ENCODE measurements at places on chromosomes 12 and 14. TPM values are rescaled to one million over a fixed set of nuclear protein-coding genes. Genes with fewer than 3 reads are reported as not detected.

DNA sequence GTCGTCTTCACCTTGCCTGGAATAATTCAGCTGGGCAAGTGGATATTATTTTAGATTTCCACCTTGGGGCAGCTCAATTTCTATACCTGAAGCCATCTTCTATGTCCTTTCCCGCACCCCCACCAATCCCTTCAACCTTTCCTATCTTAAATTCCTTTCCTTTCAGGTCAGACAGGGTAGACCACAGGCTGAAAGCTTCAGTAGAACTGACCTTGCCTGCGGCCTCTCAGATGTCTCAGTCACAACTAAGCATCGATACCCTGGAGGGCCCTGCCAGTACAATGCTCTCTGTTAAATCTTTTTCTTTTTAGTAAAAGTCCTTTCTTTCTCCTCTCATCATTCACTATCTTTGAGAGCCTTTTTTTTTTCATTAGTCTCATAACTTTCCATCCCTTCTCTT, 38.9 kb downstream of the SLC2A14 start:
- DNase-seq = no peak

GRCh38 chr12:68579254-68579653, 31.4 kb upstream of the RAP1B start:
- DNase-seq = no peak

DNA sequence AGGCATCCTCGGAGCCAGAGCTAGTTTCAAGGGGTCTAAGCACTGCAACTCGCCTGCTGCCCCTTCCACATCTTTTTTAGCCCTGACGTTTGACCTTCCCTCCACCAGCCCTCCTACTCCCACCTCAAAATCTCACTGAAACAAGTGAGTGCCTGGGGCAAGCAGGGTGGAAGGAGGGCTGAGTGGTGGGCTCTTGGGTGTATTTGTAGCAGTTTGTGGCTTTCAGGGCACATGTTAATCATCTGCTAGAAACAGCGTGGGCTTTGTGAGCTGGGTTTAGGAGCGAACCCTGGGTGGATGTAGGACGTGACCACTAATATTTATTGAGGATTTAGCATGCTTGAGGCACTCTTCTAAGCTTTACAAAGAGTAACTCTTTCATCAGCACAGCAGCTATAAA, 390.3 kb downstream of the GRIN2B start:
- no peak for DNase-seq

- no peak for DNase-seq
These were observed 108.9 kb upstream of the RESF1 start for GRCh38 chr12:31850268-31850667.

- no peak for DNase-seq
These were observed 90.6 kb upstream of the LRIG3 start for GRCh38 chr12:59010941-59011340.

GRCh38 chr14:74616507-74616906, 4.5 kb upstream of the LTBP2 start:
- no peak for DNase-seq

DNA sequence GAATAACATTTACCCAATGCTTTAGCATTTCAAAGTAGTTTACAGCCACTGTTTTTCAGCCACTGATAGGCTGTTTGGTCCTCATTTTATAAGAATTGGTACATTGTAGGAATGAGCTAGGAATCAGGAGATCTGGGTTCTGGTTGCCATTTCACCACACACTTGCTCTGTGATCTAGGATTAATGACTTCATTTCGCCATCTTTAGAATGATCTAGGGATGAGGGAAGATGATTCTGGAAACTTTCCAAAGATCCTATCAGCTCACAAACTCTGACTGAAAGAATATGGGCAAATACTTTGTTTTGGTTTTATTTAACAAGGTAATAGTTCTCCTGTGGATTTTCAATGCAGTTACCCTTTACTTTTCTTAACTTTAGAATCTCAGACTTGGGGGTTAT, 155.0 kb downstream of the GCH1 start:
- DNase-seq = no peak

DNA sequence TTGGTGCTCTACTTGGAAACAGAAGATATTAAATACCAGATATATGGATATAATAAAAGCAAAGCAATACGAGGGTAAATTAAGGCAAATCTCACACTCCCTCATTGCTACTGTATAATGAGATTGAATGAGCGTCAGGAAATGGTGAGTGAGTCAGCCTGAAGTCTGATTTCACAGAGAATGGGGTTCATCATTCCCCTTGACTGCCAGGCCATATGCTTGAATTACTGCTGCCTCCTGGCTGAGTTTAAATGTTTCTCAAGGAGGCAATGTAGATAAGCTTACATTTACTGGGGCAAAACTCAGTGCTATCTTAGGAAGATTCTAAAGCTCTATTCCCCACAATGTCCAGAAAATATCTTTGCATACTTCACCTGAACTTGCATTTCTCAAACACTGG, 380.2 kb downstream of the TMEM132D start:
- no peak for DNase-seq

- DNase-seq = no peak
These were observed 234.4 kb upstream of the DAAM1 start for GRCh38 chr14:58954052-58954451.

EIF4B gene
- total RNA-seq = 389 TPM

GRCh38 chr14:33370426-33370825, 431.7 kb downstream of the NPAS3 start:
- DNase-seq = no peak

DNA sequence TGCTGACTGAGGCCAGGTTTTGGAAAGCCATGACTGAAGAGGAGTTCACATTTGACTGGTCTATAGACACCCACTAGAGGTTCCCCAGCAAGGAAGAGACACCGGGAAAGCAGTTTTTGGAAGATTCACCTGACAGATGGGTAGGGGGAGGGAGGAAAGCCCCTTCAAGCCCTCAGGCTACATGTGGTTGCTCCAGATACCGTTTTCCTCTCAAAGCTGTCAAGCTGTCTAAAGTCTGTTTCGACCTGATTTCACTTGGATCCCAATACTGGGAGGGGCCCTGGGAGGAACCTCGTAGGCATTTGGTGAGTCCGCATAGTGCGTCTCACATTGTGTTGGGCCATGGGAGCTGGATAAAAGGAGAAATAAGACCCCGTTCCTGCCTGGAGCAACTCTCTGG, 1.7 kb upstream of the LRP1 start:
- DNase-seq = no peak

INSM2 gene
- total RNA-seq = not detected

SYNDIG1L gene
- not detected for total RNA-seq

GRCh38 chr14:88380405-88380804, 5.1 kb upstream of the SPATA7 start:
- no peak for DNase-seq

LMO3 gene
- total RNA-seq = 14.2 TPM

KRT82 gene
- not detected for total RNA-seq

PLEKHH1 gene
- 54.0 TPM for total RNA-seq

GRCh38 chr12:96153131-96153725, 40.9 kb upstream of the ELK3 start:
- no peak for DNase-seq

GRCh38 chr14:65179918-65180724, 77.8 kb upstream of the MAX start:
- DNase-seq = peak; percentile 34

- DNase-seq = no peak
These were observed 165.4 kb downstream of the NRXN3 start for GRCh38 chr14:78335531-78335930.

DNA sequence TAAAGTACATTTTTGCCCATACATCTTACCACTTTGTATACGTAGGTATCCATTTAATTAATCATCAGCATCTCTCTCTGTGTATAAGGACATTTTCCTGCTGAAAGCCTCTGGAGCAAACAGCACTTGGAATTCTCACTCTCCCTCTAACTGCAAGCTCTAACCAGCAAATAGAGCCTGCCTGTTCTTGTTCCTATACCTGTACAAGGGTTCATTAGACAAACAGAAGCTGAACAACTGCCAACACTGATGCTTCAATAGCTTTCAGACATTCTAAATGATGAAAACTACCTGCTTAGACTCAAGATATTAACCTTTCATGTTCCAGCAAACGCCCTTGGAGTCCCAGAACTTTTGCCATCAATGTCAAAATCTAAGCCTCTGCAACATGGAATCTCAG, 98.0 kb downstream of the KCNH5 start:
- DNase-seq = no peak

- DNase-seq = peak; percentile 51
These were observed 1.1 kb downstream of the TAOK3 start for GRCh38 chr12:118371321-118372282.

GRCh38 chr12:106605254-106605653, 22.4 kb downstream of the RFX4 start:
- DNase-seq = no peak

- DNase-seq = no peak
These were observed 14.2 kb upstream of the BLTP3B start for GRCh38 chr12:100156731-100157426.

- DNase-seq = no peak
These were observed 2.5 kb downstream of the DUSP6 start for GRCh38 chr12:89349814-89350213.

- DNase-seq = no peak
These were observed 208.2 kb upstream of the TMTC1 start for GRCh38 chr12:29991924-29992323.

- no peak for DNase-seq
These were observed 91.8 kb downstream of the SLC41A2 start for GRCh38 chr12:104866291-104866690.

GRCh38 chr14:21860172-21860571, 186.6 kb upstream of the OR4E1 start:
- no peak for DNase-seq

DNA sequence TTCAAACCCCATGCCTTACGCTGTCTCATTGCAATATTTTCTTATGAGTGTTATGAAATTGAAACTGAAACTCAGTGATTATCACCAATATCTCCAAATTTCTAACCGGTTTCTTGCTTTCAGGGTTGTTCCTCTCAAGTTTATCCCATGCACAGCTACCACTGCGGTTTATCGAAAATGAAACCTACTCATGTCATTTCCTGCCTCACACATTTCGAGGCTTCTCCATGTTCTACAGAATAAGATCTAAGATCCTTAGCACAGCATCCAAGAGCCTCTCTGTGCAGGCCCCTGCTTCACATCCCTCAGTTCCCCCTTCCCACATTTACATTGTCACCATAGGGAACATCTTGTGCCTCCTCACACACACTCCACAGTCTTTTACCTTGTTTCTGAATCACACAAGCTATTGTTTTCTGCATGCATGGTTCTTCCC, 45.5 kb upstream of the FAR2 start:
- no peak for DNase-seq

SERPINA10 gene
- 0.18 TPM for total RNA-seq

CYP27B1 gene
- total RNA-seq = 1.7 TPM

DNA sequence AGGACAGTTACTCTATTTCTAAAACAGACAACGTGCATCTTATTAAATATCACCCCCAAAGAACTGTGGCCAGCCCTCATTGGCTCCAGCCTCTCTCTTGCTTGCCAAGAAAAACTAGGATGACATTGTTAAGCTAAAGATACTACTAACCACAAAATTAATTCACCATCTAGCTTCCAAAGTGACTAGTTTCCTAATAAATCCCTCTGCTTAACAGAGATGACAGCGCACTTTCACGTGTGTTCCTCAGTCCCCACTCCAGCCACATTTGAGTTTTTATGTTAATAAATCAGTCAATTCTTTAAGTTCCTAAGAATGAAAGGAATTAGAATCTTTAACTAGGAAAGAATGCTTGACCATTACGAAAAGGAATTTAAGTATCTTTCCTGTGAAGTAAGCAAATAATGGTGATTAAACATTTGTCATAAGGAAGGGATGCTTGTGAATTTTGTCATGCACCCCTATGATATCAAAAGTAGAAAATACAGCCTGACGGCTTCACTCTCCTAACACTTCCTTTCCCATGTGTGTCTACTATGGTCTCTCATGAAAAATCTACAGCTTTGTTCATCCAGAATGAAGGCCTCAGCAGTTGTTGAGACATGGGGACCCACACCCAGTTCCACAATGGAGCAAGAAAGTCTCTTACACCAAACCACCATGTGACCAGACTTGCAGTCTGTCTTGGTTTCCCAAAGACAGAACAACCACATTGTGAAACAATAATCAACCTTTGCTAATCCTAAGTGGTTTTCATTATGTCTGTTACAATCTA, 8.1 kb downstream of the CORO1C start:
- DNase-seq = no peak

- DNase-seq = no peak
These were observed 339.8 kb downstream of the EMP1 start for GRCh38 chr12:13536219-13536910.

- no peak for DNase-seq
These were observed 7.6 kb upstream of the KRT80 start for GRCh38 chr12:52199294-52199919.

HPD gene
- total RNA-seq = not detected

GRCh38 chr14:50088731-50089130, 27.6 kb downstream of the VCPKMT start:
- no peak for DNase-seq
